Endothelial cell of umbilical vein (primary cell): ENCODE measurements at places on chromosomes 3 and 15. TPM values are rescaled to one million over a fixed set of nuclear protein-coding genes. Genes with fewer than 3 reads are reported as not detected.

DNA sequence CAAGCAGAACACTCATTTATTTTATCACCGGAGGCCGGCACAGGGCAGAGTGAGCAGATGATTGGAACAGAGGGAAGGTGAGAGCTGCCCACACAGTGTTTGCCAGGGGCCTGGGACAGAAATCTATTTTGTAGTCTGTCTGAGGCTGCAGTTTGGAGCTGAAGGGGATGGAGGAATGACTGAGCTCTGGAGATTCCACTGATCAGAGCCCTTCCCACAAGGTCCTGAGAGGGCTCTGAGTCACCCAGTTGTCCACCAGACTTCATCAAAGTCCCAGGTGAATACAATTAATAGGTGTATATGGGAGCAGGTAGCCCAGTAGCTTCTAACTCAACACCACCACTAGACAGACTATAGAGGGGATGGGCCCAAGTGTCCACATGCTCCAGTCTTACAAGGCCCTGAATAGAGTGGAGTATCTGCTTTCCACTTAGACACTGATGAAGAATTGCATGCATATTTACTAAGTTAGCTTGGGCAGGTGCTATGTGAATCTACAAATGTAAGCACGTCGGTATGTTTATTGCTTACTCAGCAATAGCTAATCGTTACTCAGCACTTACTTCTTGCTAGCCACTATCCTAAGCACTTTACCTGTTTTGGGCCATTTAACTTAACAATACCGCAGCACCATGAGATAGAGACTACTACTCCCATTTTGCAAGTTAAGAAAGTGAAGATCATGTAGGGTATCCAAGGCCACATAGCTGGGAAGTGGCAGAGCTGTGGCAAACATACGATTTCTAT lies 2.7 kb upstream of the STARD5 start:
- no peak for DNase-seq

DNA sequence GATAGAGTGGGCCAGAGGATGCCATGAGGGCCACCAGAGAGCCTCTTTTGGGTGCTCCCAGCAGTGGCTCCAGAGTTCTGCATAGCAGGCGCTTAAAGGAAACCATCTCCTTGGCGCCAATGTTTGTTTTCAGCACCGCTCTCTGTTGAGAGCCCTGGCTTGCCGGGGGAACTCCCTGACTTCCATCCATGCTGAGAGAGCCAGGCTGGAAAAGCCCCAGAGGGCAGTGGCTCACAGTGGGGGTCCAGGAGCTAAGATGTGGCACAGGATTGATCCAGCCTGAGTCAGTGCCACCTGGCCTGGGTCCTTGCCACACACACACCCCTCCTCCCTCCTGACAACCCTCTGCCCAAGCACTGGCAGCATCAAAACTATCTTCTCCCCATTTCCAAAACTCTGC lies 50.4 kb upstream of the HACD2 start:
- DNase-seq = no peak

DNA sequence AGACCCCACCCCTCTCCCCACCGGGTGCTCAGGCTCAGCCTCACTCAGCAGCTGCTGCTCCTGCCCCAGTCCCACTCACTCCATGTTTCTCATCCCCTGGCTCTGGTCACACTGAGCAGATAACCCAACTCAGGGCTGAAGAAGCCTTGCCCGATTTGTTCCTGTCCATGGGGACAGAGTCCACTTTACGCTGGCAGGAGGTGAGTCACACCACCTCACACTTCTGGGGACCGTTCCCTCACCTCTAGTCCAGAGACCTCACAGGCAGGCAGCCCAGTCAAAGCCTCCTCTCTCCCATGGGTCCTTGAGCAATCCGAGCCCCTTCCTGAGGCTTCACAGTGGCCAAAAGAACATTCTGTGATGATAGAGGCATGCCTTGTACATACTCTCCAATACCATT lies 1.4 kb downstream of the CIDEC start:
- DNase-seq = no peak

Gene SH2D7
- total RNA-seq = not detected in 2 replicates

DNA sequence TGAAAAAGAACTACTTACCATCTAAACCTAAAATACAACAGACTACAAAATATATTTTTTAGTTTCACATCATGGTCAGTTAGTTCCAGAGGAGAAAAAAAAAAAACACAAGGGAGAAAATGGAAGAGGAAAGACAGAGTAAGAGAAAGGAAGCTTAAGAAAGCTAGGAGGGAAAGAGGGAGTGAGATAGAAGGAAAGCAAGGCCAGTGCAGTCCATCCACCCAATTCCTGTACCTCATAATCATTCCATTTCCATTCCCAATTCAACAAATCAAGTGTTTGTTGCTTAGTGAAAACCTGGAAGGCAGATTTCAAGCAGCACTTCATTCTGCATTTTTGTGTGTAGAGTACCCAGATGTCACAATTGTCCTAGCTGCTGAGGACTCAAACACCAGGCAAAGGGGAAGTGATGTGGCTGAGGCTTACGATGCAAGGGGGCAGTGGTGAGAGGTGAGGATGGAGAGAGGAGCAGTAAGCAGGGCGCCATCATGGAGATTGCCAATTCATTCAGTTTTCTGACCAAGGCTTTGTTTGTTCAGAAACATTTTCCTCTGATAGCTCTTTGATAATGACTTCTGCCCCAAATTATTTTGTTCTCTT lies 83.6 kb upstream of the GSK3B start:
- peak; percentile 13 for DNase-seq

- DNase-seq = no peak
These were observed 6.8 kb downstream of the TSPAN3 start for GRCh38 chr15:77064063-77064462.

Gene PLA2G4E
- total RNA-seq = not detected in 2 replicates

Gene GP9
- total RNA-seq = not detected in 2 replicates

Gene CATSPER2
- total RNA-seq = 3.8 and 6.1 TPM in 2 replicates

GRCh38 chr3:15439476-15439875 lies 12.1 kb downstream of the EAF1 start:
- DNase-seq = no peak

GRCh38 chr3:120425572-120426250 lies 25.1 kb downstream of the FSTL1 start:
- peak; percentile 78 for DNase-seq

DNA sequence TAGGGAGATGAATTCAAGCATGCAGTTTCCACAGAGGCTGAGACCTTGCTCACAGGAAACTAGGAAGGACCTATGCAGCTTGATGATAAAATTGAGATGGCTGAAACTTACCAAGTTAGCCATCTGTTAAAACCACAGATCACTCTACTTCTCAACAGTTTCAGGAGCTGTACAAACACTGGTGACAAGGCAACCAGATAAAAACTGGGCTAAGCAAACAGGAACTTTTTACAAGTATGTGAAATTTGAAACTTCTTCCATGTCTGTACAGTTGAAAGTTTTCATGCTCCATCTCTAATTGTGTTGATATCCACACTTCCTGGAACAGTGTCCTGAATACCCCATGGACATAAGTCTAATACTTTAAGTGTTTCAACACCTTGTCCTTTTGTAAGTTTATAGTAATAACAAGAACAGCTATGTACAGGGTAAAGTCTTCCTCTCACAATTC lies 78.2 kb downstream of the FAIM start:
- DNase-seq = peak; percentile 47

Gene GPR160
- total RNA-seq = 1.1 and 1.3 TPM in 2 replicates

DNA sequence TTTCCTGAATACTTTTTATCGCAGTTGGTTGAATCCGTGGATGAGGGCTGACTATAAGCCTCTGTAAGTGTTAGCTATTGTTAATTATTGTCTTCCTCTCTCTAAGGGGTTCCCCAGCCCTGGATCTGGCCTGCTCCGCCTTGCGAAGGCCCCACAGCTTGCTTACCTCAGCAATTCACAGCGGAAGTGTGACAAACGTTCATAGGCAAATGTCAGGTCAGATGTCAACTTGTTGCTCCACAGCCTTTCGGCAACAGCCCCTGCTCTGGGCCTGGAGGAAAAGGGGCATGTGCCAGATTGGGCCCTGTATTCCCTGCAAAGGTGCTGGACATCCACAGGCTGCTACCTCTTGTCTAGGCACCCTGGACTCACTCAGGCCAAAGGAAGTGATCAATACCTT lies 25.3 kb upstream of the CELF6 start:
- DNase-seq = no peak

DNA sequence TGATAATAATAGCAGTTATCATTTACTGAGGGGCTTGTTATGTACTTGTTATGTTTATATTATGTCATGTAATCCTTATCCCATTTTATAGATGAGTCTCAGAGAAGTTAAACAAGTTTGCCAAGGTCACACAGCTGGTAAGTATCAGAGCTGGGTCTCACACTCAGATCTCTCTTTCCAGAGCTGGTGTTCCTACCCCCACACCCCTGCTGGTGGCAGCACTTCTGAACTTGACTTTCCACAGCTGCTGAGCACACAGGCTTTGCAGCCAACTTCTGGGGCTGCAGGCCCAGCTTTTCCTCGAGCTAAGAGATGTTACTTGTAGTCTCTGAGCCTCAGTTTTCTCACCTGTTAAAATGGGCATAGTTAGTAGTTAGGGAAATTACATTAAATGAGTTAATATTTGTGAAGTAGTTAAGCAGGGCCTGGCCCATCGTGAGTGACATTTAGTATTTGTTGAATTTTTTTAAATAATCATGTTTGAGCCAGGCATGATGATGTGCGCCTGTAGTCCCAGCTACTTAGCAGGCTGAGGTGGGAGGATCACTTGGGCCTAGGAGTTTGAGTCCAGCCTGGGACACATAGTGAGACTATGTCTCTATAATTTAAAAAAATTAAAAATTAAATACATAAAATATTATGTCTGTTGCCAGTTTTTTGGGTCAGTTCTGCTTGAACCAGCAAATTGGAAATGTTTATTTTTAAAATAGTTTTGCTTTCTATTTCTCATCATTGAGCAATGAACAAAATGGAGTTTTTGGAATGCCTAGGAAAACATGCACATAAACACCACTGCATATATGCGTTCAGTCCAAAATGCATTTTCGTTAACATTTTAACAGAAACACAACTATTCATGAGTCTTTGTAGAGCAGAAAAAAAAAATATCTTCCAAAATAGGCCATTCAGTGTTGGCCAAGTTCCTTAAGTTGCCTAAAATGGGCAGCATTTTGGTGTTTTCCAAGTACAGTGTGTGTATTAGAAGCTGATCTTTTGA lies 87.3 kb downstream of the SMAD6 start:
- peak; percentile 57 for DNase-seq

GRCh38 chr15:64026591-64026990 lies 19.7 kb downstream of the DAPK2 start:
- no peak for DNase-seq

Gene ST3GAL6
- total RNA-seq = 17.7 and 35.9 TPM in 2 replicates
